ENCODE measurements at places on chromosomes 13 and 19. TPM values are rescaled to one million over a fixed set of nuclear protein-coding genes. Genes with fewer than 3 reads are reported as not detected.

DNA sequence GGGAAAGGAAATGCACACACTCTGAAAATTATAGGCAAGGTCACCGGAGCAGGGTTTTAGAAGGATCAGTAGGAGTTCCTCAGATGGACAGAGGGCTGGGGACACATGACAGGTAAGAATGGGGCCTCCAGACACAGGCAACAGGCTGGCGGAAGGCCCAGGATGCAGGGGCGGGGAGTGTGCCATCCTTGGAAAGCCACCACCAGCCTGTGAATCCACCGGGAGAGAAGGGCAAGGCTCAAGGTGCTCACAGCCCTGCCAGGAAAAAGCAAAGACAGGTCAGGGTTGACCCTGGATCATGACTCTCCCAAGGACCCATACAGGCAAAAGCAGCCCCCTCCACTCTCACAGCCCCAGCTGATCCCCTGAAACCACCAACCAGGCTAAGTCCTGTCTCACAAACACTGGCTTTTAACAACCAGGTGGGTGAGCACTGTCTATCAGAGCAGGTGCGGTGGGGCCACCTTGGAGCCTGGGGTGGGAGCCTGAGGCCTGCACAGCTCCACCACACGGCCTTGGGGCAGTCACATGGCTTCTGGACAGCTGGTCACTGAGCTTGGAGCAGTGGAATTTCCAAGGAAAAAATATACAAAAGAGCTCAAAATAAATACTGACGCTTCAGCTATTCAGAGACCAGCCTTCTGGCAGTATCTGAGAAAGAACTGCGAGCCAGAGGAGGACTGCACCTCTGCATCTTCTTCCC, 35.2 kb upstream of the ISYNA1 start:
- no peak overlapping the region for H3K4me3 ChIP-seq
- H3K36me3 ChIP-seq: peaks cover 24% of the 10 kb centered on the region
- no peaks in the 10 kb centered on the region for H3K4me1 ChIP-seq
- H3K27me3 ChIP-seq: no peaks in the 10 kb centered on the region
- H3K27ac ChIP-seq: peak overlapping the region; percentile 23

GRCh38 chr13:101917833-101918661, 465.6 kb downstream of the ITGBL1 start:
- DNase-seq: no peak
- no peaks in the 10 kb centered on the region for H3K36me3 ChIP-seq
- no peak overlapping the region for H3K27ac ChIP-seq
- H3K4me3 ChIP-seq: no peak overlapping the region

- no peaks in the 10 kb centered on the region for H3K27me3 ChIP-seq
- peaks cover 42% of the 10 kb centered on the region for H3K36me3 ChIP-seq
- no peak for DNase-seq
- peak overlapping the region; percentile 47 for H3K27ac ChIP-seq
- H3K4me1 ChIP-seq: peaks cover 43% of the 10 kb centered on the region
- no peak overlapping the region for H3K4me3 ChIP-seq
Measured at GRCh38 chr19:4707956-4708650, 15.5 kb downstream of the DPP9 start.

DNA sequence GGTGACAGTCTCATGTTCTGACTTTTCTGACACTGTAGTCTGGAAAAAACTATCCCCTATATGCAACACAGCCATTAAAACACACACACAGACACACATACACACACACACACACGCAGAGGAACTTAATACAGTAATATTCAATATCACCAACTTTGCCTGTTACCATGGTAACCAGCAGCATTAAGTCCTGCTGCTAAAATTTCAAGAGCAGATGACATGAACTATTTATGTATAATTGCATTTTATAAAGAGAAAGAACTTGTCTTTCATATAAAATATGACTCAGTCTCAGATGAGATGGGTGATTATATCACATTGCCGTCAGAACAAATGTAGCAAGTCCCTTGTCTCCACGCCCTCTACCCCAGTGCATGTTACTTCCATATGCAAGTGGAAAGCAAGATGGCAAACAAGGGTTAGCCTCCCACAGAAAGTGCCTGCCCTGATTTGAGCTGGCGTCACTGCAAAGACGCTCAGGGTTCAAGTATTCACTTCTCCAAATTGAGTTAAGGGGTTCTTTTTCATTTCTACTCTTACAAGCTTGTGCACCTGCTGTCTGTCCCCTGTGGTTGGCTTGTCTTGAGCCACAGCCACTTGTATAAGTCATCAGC, 576.8 kb downstream of the UQCRFS1 start:
- no peak overlapping the region for H3K27ac ChIP-seq
- H3K4me3 ChIP-seq: no peak overlapping the region
- no peak for DNase-seq
- H3K4me1 ChIP-seq: no peaks in the 10 kb centered on the region
- H3K27me3 ChIP-seq: no peaks in the 10 kb centered on the region
- no peaks in the 10 kb centered on the region for H3K36me3 ChIP-seq

The JSRP1 gene
- not detected for total RNA-seq

The LPAR2 gene
- 0.89 TPM for total RNA-seq

The CD37 gene
- 2.6 TPM for total RNA-seq
